ENCODE measurements at places on chromosomes 2 and 18. TPM values are rescaled to one million over a fixed set of nuclear protein-coding genes. Genes with fewer than 3 reads are reported as not detected.

- H3K4me3 ChIP-seq: no peak overlapping the region
- no peak for DNase-seq
- H3K27me3 ChIP-seq: peaks cover 13% of the 10 kb centered on the region
- peaks cover 20% of the 10 kb centered on the region for H3K4me1 ChIP-seq
- peak overlapping the region; percentile 93 for H3K27ac ChIP-seq
Observed at GRCh38 chr18:23207191-23207955, 72.1 kb downstream of the CABLES1 start.

DNA sequence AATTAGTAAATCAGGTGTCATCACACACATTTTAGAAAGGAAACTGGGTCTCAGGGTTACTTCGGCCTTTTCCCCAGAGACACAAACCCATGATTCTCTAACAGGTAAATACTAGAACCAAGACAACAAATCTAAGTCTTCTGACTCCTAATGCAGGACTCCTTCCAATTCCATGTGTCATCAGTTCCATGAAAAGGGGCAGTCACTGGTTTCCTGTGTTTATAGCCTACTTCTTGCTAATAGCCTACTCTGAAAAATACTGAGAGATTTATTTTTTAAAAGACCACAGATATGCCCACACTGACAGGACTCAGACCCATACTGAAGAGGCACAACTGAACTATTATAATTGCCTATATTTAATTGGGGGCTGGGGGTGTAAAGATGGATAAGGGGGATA lies 33.0 kb downstream of the RAB1A start:
- peaks cover 26% of the 10 kb centered on the region for H3K36me3 ChIP-seq
- no peak overlapping the region for H3K4me3 ChIP-seq
- H3K4me1 ChIP-seq: peaks cover 4% of the 10 kb centered on the region
- peak overlapping the region; percentile 7 for H3K27ac ChIP-seq
- H3K27me3 ChIP-seq: no peaks in the 10 kb centered on the region

- no peak for DNase-seq
- H3K27ac ChIP-seq: no peak overlapping the region
- peaks cover 5% of the 10 kb centered on the region for H3K36me3 ChIP-seq
- H3K4me3 ChIP-seq: no peak overlapping the region
Observed at GRCh38 chr2:208366215-208367127, 40.1 kb upstream of the PTH2R start.

GRCh38 chr18:79468119-79468789 lies 72.5 kb downstream of the NFATC1 start:
- peaks cover 4% of the 10 kb centered on the region for H3K27me3 ChIP-seq
- peaks cover 52% of the 10 kb centered on the region for H3K36me3 ChIP-seq
- H3K4me3 ChIP-seq: no peak overlapping the region

GRCh38 chr2:16268301-16269000 lies 328.1 kb downstream of the MYCN start:
- no peak for DNase-seq
- H3K27me3 ChIP-seq: peaks cover 14% of the 10 kb centered on the region
- H3K4me1 ChIP-seq: no peaks in the 10 kb centered on the region

GRCh38 chr2:36357847-36358659 lies 2.5 kb downstream of the CRIM1 start:
- peaks cover 67% of the 10 kb centered on the region for H3K27me3 ChIP-seq
- peak overlapping the region; percentile 93 for H3K4me3 ChIP-seq
- no peaks in the 10 kb centered on the region for H3K36me3 ChIP-seq

DNA sequence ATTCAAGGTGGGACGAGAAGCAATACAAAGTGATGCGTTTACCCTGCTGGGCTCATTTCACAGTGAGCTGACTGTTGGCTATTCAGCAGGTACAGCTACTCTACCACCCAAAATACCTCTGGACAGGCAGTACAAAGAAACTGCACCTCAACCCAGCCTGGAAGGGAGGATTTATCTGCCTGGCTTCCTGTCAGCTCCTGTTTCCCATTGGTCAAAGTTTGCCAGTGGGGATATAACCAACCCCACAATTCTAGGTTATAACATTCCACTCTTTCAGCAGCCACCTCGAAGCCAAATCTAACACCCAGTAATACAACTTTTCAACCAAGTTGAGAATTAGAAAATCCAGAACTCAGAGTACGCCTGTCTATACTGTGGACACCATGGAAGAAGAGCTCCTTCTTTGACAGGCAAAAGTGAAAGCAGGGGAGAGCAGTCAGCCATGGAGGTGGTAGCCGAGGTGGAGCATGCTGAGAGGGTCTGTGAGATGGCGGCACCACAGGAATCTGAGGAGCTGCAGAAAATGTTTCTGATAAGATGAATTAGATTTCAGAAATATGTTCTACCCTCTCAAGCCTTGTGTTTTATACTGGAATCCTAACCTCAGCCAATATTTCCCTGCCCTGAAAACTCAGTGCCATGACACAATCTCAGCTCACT lies 10.8 kb downstream of the DUSP19 start:
- H3K36me3 ChIP-seq: no peaks in the 10 kb centered on the region
- DNase-seq: no peak
- no peaks in the 10 kb centered on the region for H3K27me3 ChIP-seq
- H3K4me3 ChIP-seq: no peak overlapping the region
- H3K4me1 ChIP-seq: peaks cover 2% of the 10 kb centered on the region

- H3K4me3 ChIP-seq: no peak overlapping the region
- no peak overlapping the region for H3K27ac ChIP-seq
- no peaks in the 10 kb centered on the region for H3K27me3 ChIP-seq
- H3K4me1 ChIP-seq: no peaks in the 10 kb centered on the region
- DNase-seq: no peak
Observed at GRCh38 chr18:65906621-65907034, 155.8 kb downstream of the CDH7 start.

DNA sequence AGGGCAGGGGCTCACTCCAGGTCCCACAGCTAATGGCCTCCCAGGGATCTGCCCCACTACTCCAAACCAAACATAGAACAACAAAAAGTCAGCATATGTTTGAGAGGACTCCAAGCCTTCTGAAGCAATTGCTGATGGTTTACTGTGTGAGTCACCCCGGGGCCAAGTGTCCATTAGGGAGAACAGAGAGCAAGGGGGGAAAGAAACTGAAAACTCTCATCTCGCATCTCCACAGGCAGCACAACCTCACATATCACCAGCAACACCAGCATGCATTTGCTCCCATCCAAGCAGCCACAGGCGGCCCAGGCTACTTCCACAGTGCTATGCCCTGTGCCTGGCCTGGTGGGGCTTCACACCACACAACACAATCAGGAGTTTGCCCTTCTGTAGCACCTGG lies 39.1 kb downstream of the CYRIA start:
- no peak overlapping the region for H3K27ac ChIP-seq
- no peaks in the 10 kb centered on the region for H3K36me3 ChIP-seq
- DNase-seq: no peak
- no peaks in the 10 kb centered on the region for H3K27me3 ChIP-seq
- no peak overlapping the region for H3K4me3 ChIP-seq

DNA sequence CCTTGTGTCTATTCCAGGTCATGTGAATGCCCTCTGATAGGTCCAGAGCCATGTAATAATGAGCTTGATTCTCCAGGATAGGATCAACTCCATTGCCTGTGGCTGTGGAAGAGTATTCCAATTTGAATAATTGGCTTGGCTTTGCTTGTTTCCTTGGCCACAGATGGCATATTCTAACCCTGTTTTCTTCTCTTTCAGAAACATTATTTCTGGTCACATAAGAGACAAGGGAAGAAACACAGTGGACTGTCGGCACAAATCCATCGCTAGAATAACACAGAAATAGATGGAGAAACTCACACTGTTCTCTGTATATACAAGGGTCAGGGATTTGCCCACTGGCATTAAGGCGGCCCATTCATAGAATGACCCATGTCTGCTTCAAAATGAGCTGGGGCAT lies 278.4 kb upstream of the CCDC68 start:
- H3K4me1 ChIP-seq: peaks cover 1% of the 10 kb centered on the region
- no peak overlapping the region for H3K4me3 ChIP-seq
- H3K36me3 ChIP-seq: no peaks in the 10 kb centered on the region
- no peak for DNase-seq

DNA sequence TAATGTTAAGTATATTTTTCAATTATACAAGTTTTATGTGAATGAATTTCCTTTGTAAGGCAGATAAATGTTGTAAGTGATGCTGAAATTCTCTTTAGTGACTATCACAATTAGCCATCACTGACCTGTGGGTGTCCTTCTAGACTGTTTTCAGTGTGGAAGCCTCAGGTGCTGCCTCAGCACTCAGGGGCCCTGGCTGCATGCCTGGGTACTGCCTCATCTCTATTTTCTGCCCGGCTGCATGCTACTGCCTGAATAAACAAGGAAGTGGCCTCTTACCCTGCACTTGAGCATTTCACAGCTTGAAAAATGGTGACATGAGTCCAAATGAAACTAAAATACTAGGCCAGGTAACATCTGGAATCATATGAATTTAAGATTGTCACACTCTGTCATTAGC lies 787.6 kb upstream of the SALL3 start:
- H3K36me3 ChIP-seq: no peaks in the 10 kb centered on the region
- no peaks in the 10 kb centered on the region for H3K27me3 ChIP-seq
- H3K4me1 ChIP-seq: no peaks in the 10 kb centered on the region
- H3K27ac ChIP-seq: no peak overlapping the region
- no peak for DNase-seq

DNA sequence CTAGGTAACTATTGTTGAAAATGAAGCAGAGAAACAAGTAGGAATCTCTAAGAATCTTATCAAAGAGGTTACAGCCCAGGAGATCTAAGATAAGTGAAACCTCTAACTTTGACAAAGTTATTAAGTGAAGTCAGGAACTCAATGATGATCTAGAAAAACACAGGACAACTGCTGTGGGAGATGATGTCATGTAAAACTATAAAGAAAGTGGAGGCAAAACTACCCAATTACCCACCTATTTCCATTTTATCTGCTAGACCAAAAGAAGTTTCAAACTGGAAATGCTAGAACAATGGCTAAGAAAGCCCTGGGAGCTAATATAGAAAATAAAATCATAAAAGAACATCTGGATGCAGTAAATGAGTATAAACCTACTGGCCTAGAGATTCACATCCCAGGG lies 50.3 kb downstream of the SATB2 start:
- no peaks in the 10 kb centered on the region for H3K36me3 ChIP-seq
- no peak overlapping the region for H3K4me3 ChIP-seq
- H3K27ac ChIP-seq: no peak overlapping the region
- no peaks in the 10 kb centered on the region for H3K27me3 ChIP-seq
- no peaks in the 10 kb centered on the region for H3K4me1 ChIP-seq
- DNase-seq: no peak

DNA sequence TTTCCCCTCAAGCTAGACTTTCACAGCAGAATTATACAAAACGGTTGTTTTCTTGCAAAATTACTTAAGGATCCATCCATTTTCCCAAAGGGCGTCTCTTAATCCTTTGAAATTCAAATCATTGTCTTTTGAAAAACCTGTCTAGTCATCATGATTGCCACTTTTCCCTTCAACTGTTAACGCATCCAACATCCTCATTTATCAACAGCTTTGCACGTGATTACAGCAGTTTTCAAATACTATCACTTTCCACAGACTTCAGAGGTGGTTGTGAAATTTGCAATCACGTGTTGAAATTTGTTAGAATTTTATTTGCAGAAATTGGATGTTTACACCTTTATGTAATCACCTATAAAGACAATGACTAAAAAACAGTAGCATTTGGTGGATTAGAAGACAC lies 304.4 kb upstream of the SLC39A10 start:
- H3K4me1 ChIP-seq: no peaks in the 10 kb centered on the region
- H3K4me3 ChIP-seq: no peak overlapping the region
- peaks cover 4% of the 10 kb centered on the region for H3K36me3 ChIP-seq
- no peaks in the 10 kb centered on the region for H3K27me3 ChIP-seq

GRCh38 chr18:67919316-67919715 lies 402.8 kb upstream of the DSEL start:
- H3K4me3 ChIP-seq: no peak overlapping the region
- H3K36me3 ChIP-seq: no peaks in the 10 kb centered on the region
- no peak for DNase-seq
- no peaks in the 10 kb centered on the region for H3K27me3 ChIP-seq
- no peaks in the 10 kb centered on the region for H3K4me1 ChIP-seq
- H3K27ac ChIP-seq: no peak overlapping the region

- no peaks in the 10 kb centered on the region for H3K27me3 ChIP-seq
- H3K27ac ChIP-seq: no peak overlapping the region
- peaks cover 17% of the 10 kb centered on the region for H3K4me1 ChIP-seq
- no peak overlapping the region for H3K4me3 ChIP-seq
- no peak for DNase-seq
Observed at GRCh38 chr2:207616185-207616584, 9.0 kb downstream of the METTL21A start.

DNA sequence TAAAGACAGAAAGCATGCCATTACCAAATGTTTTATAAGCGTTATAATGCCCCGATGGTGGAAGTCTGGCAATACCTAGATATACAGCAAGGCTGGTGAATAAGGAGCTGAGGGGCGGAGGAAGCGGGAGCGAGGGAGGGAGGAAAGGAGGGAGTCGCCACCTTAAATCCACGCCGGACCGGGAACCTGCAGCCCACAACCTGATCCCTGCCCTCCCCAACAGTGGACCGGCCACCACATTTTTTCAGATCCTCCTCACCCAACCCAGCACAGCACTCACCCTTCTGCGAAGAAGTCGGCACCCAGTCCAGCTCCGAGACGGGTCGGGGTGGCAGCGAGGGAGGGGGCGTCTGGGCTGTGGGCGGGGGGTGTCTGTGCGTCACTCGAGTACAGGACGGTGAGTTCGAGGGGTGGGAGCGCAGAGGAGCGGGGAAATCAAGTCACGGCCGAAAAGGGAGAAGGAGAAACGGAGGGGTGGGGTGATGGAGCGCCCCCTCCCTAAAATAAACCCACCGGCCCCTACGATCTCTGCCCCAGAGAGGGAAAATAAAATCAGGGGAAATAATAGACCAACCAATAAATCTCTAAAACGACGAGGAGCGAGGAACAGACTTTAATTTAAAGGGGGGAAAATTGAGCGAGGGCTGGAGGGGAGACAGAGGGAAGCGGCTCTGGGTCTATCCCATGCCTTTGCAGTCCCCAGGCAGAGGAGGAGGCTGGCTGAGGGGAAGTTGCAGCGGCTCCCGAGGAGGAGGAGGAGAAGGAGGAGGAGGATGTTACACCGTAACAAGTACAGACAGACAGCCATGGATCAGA lies 96.5 kb upstream of the SERTAD2 start:
- DNase-seq: peak; percentile 41
- no peaks in the 10 kb centered on the region for H3K27me3 ChIP-seq
- H3K4me1 ChIP-seq: peaks cover 26% of the 10 kb centered on the region
- H3K36me3 ChIP-seq: no peaks in the 10 kb centered on the region

- H3K27me3 ChIP-seq: peaks cover 6% of the 10 kb centered on the region
- H3K4me3 ChIP-seq: no peak overlapping the region
- no peak for DNase-seq
- H3K4me1 ChIP-seq: no peaks in the 10 kb centered on the region
Observed at GRCh38 chr2:111523009-111523408, 361.0 kb downstream of the ANAPC1 start.

DNA sequence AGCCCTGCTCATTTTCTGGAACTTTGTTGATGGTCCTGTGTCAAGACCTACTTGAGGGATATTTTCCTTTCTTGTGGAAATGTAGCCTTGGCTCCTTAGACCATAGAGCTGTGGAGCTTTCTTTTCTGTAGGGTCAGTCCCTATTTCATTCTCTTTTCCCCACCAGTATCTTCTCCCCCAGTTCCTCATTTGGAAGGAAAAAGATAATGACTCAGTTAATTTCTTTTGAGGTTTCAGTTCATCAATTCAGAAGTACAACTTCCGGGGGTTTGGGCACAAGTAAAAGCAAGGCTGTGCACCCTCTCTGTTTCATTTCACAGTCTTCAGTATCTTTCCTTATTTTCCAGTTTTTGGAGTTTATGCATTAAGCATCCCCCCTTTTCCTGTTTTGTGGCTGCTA lies 70.7 kb downstream of the CDC42EP3 start:
- DNase-seq: no peak
- peaks cover 30% of the 10 kb centered on the region for H3K36me3 ChIP-seq
- H3K27me3 ChIP-seq: no peaks in the 10 kb centered on the region
- peak overlapping the region; percentile 47 for H3K27ac ChIP-seq

RAB27B gene
- total RNA-seq: not detected

ANKRD62 gene
- total RNA-seq: not detected

RAPGEF4 gene
- total RNA-seq: 0.72 TPM

ICOS gene
- total RNA-seq: 101 TPM

NCKAP1 gene
- total RNA-seq: 1.2 TPM

FBXO15 gene
- 3.0 TPM for total RNA-seq

ABCB11 gene
- not detected for total RNA-seq

Data from activated naive CD8-positive, alpha-beta T cell treated with anti-CD3 and anti-CD28 coated beads for 36 hours (primary cell).